ENCODE measurements at places on chromosomes 1 and 21.

GRCh38 chr1:114702737-114703136, 7.4 kb upstream of the AMPD1 start:
- no peak for DNase-seq

GRCh38 chr21:39377444-39378050, 28.7 kb upstream of the HMGN1 start:
- DNase-seq: no peak

GRCh38 chr1:7111853-7112252, 326.6 kb downstream of the CAMTA1 start:
- no peak for DNase-seq

DNA sequence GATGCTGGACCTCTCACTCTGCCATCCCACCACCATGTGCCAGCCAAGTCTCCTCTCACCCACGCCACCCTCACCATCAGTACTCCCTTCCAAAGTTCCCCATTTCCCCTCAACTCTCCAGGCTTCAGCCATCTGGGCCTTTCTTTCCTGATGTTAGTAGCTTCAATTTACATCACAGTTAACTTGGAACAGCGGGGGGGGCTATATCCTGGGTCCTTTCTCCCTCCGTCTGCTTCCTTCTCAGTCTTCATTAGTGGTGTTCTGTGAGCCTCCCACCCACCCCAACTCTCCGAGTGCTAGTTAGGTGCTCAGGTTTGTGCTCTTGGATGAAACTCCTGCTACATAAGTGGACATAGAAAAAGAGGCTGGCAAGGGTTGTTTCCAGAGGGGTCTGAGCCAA, 31.9 kb downstream of the KCNC4 start:
- no peak for DNase-seq

DNA sequence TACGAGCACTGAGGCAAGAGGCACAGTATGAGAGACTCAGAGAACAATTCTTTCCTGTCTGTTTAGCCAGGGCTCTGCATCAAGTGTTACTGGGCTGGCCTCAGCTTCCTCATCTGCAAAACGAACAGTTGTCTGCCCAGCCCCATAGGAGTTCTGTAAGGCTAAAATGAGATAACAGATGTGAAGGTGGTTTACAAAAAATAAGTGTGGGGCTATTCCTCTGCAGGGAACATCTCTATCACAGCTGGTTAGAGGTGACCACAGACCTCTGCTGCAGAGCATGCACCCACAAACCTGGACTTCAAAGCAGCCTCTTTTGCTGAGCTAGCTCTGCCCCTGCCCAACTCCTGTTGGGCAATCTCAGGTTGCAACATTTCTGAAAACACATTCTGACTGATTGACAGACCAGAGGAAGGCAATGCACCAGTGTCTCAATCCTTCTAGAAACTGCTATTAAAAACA, 10.5 kb upstream of the OLIG1 start:
- no peak for DNase-seq

DNA sequence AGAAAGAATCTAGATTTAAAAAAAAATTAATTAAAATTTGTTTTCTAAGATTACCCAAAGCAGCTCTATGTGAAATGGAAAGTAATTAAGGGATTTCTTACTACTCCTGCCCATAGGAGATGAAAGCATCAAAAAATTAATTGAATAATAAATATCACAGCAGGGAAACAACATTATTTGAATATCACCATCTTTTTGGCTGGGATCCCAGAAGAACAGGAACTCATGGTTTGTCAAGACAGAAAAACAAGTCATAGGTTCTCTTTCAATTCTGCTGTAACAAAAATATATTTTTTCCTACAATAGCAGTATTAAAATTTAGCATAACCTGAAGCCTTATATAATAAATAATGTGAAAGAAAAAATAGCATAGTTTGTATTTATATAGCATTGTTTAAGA, 1713.4 kb downstream of the NCAM2 start:
- no peak for DNase-seq

- DNase-seq: no peak
These were observed 135.0 kb downstream of the TGFB2 start for GRCh38 chr1:218480137-218480536.

- peak; percentile 81 for DNase-seq
These were observed 9.2 kb downstream of the RORC start for GRCh38 chr1:151822404-151822803.

GRCh38 chr1:44103270-44104131, 15.1 kb upstream of the KLF17 start:
- DNase-seq: no peak

DNA sequence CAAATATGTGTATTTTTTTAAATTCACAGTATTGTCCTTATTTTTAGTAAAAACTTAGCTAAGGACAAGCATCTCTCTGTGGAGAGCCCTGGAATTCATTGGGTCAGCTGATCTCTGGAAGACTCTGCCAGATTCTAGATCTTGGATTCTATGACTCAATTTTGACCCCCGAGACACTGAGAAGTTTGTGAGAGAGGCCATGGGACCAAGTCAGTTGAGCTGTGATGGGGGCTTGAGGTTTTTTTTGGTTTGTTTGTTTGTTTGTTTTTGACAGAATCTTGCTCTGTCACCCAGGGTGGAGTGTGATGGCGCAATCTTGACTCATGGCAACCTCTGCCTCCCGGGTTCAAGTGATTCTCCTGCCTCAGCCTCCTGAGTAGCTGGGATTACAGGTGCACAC, 13.5 kb downstream of the SHISA4 start:
- DNase-seq: no peak

- no peak for DNase-seq
These were observed 130.4 kb upstream of the ETS2 start for GRCh38 chr21:38675182-38675824.

DNA sequence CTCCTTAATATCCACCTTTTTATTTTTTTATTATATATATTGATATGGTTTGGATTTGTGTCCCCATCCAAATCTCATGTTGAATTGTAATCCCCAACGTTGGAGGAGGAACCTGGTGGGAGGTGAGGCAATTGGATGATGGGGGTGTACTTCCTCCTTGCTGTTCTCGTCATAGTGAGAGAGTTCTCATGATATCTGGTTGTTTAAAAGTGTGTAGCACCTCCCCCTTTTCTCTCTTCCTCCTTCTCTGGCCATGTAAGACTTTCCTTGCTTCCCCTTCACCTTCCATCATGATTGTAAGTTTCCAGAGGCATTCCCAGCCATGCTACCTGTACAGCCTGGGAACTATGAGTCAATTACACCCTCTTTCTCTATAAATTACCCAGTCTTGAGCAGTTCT, 22.7 kb upstream of the CCSAP start:
- DNase-seq: peak; percentile 1

- no peak for DNase-seq
These were observed 21.2 kb upstream of the MYOCOS start for GRCh38 chr1:171600862-171601261.
